NCI-H1930 (cell line): ENCODE measurements at places on chromosomes 6 and 20.
A peak's percentile ranks its signal among the peaks of the same experiment; 100 is the strongest.

DNA sequence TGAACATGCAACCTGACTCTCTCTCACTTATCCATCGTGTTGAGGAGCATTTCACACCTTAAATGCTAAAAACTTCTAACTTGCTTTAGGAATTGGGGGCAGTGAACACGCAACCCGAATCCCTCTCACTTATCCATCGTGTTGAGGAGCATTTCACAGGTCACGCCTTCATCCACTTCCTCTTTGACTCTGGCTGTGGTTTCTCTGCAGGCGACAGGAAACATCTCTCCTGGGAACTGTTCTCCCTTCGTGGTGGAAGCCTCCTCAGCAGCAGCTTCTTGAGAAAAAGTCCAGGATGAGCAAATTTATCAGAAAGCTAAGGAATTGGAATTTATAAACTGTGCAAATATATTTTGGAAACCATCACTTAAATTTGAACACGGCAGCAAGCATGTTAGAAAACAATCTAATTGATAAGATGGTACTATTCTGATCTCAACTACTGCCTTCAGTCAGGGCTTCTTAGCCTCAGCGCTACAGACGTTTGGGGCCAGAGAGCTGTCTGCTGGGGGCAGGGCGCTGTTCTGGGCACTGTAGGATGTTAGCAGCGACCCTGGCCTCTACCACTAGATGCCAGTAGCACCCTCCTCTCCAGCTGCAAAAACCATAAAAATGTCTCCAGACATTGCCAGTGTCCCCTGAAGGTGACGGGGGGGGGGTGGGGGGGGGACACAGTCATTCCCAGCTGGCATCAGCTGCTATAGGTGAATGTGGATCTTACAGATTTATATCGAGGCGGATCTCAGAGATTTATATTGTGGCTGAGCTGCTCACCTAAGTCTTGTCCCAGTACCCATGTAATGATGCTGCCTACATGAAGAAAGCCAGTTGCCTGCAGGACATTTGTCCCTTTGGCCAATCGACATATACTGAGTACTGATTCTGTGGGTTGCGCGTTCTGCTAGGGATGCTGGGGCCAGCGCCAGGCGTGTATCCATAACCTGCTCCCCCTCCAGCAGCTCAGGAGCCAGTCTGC, 26.2 kb downstream of the CTCFL start:
- no peak for DNase-seq

DNA sequence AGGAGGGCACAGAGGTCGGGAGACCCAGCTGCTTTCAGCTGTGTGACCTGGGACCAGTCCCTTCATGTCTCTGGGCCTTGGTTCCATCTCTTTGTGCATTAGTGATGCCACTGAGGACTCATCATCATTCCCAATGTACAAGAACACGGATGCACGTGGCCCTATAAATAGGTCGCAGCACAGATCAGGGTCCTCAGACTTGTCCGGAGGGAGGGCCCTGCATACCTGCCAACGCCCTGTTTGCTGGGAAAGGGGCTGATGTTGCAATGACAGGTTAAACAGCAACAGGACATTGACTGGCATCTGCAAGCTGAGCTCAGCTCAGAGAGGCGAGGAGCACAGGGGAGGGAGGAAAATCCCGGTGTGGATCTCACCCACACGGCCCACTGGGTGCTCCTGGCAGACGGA, 21.8 kb downstream of the TGM2 start:
- no peak for DNase-seq

GRCh38 chr20:48820649-48820973, 7.2 kb downstream of the PREX1 start:
- DNase-seq = no peak

GRCh38 chr6:137309078-137309762, 90.0 kb upstream of the IFNGR1 start:
- no peak for DNase-seq

DNA sequence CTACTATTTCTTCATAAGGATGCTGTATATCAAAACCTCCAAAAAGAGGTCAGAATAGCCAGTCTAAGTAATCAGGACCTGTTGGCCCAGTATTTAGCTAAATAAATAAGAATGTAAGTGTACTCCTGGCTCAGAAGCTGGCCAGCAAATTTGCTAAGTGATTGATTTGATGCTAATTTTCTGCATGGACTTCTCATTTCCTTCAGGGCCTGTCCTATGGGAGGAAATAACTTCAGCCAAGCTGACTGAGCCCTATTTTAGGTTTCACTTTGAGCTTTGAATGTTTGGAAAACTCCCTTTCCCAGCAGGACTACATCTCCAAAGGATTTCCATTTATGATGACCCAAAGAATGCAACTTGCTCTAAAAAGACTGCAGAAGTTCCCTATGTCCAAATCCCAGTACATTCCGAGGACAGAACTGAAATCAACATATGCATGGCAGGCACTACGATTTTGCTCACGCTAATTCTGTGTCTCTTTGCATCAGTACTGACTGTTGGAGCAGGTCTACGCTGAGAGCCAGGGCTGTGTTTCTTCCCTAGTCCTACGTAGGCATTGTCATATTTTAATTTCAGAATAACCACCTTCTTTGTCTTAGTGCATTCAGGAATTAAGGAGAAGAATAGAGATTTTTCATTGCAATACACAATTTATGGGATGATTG, 441.4 kb upstream of the PLCB4 start:
- DNase-seq = no peak

DNA sequence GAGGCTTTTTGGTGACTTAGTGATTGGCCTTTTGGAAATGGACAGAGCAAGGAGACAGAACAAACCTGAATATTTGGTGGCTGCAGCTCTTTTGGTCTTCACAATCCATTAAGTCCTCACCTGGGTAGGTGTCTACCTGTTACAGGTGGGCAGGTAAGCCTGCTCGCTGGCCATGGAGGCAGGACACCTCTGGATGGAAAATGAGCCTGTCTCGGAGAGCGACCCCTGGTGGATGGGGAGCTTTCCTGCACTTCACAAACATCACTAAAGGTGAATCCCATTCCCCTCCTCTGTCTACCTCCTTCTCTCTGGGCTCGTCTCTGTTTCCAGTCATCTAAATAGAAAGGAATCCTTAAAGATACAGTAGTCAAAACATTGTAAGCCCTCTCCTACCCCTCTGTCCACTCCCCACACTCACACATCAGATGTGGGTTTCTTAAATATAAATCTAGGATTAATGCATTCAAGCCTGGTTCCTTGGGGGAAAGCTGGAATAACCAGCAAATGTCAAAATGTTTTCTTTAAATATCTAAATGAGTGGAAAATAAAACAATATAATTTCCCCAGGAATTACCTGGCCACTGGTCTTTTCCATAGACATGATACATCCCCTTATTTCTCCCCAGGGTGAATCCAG, 304.9 kb downstream of the CDH26 start:
- peak; percentile 25 for DNase-seq

DNA sequence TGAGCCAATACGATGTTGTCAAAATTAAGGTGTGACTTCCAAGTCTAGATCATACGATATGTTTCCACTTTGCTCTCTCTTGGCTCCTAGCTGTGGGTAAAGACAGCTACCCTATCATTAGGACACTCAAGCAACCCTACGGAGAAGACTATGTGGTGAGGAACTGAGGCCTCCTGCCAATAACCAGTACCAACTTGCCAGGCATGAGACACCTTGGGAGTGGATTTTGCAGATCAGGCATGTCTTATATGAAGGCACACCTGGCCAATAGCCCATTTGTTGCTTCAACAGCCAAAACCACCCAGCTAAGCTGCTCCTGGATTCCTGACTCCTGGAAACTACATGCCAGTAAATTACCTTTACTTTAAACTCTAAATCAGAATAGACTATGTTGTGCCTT, 863.4 kb downstream of the DHX35 start:
- DNase-seq = no peak

DNA sequence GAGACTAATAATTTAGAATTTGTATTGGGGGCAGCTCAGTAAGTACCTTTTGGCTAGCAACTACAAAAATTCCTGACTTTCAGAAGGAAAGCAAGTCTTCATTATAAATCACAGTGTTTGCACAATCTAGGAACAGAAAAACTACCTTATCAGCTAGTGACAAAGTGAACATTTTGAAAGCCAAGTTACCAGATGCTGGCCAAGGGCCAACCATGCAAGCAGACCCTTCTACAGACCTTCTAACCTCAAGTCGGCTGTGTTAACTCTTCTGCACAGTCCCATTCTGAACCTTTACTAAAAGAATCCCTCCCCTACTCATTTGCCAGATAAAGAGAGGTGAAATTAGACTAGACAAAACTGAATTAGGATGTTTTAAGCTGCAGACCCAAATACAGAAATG, 341.9 kb downstream of the COL12A1 start:
- no peak for DNase-seq
